Regular cardiac myocyte (primary cell): ENCODE measurements at places on chromosomes 13 and 19. TPM values are rescaled to one million over a fixed set of nuclear protein-coding genes. Genes with fewer than 3 reads are reported as not detected.

CD33 gene
- total RNA-seq = not detected in 2 replicates

IGFL1 gene
- not detected in 2 replicates for total RNA-seq

KANK2 gene
- total RNA-seq = 171 and 274 TPM in 2 replicates

CLIP3 gene
- total RNA-seq = 2.5 and 5.4 TPM in 2 replicates

ZSCAN4 gene
- not detected in 2 replicates for total RNA-seq

ALKBH7 gene
- 47.7 and 58.6 TPM in 2 replicates for total RNA-seq

RNF225 gene
- 0.38 TPM in 1 of 2 replicates, not detected in the other for total RNA-seq

SPIB gene
- total RNA-seq = not detected in 2 replicates

CLEC17A gene
- total RNA-seq = under 0.01 TPM in 2 replicates

VSTM1 gene
- total RNA-seq = not detected in 2 replicates

PGLYRP1 gene
- not detected in 2 replicates for total RNA-seq

MYO16 gene
- total RNA-seq = 0.28 TPM in 1 of 2 replicates, not detected in the other

SERTAD1 gene
- 23.4 and 47.7 TPM in 2 replicates for total RNA-seq

KLF1 gene
- not detected in 2 replicates for total RNA-seq

CIRBP gene
- 199 and 207 TPM in 2 replicates for total RNA-seq

CGB1 gene
- total RNA-seq = 0.28 TPM in 1 of 2 replicates, not detected in the other

LRRC8E gene
- total RNA-seq = 2.3 and 2.8 TPM in 2 replicates

LYPD3 gene
- total RNA-seq = under 0.01 and 0.28 TPM in 2 replicates

ZNF223 gene
- 4.2 and 5.4 TPM in 2 replicates for total RNA-seq

LPAR6 gene
- total RNA-seq = 6.5 and 9.6 TPM in 2 replicates

ZNF548 gene
- total RNA-seq = 17.3 and 38.6 TPM in 2 replicates

TNFSF13B gene
- total RNA-seq = 2.3 and 6.2 TPM in 2 replicates

PSG2 gene
- 0.19 and 0.56 TPM in 2 replicates for total RNA-seq

IL12RB1 gene
- 0.19 and 0.28 TPM in 2 replicates for total RNA-seq

FSD1 gene
- 4.5 and 12.8 TPM in 2 replicates for total RNA-seq

S1PR5 gene
- total RNA-seq = 1.4 and 4.6 TPM in 2 replicates

PSG3 gene
- not detected in 2 replicates for total RNA-seq

KMT2B gene
- 2.5 and 3.3 TPM in 2 replicates for total RNA-seq

MYBPC2 gene
- total RNA-seq = not detected in 2 replicates

SIGLECL1 gene
- not detected in 2 replicates for total RNA-seq

ZNF765 gene
- total RNA-seq = 14.6 and 16.6 TPM in 2 replicates

MCF2L gene
- 0.19 and 0.28 TPM in 2 replicates for total RNA-seq

NECTIN2 gene
- 60.9 and 65.0 TPM in 2 replicates for total RNA-seq

SPC24 gene
- total RNA-seq = 9.6 and 104 TPM in 2 replicates

SHISA7 gene
- not detected in 2 replicates for total RNA-seq

CABP5 gene
- not detected in 2 replicates for total RNA-seq

XAB2 gene
- total RNA-seq = 14.9 and 30.3 TPM in 2 replicates

KCNRG gene
- total RNA-seq = 2.9 and 3.7 TPM in 2 replicates

PEAK3 gene
- total RNA-seq = not detected in 2 replicates

ARHGAP45 gene
- 1.7 and 2.0 TPM in 2 replicates for total RNA-seq

PRR36 gene
- under 0.01 TPM in 1 of 2 replicates, not detected in the other for total RNA-seq

IGSF23 gene
- total RNA-seq = 0.19 and 0.28 TPM in 2 replicates

PALM gene
- total RNA-seq = 3.8 and 13.8 TPM in 2 replicates

MEIS3 gene
- total RNA-seq = 24.3 and 56.7 TPM in 2 replicates

CADM4 gene
- total RNA-seq = 4.2 and 6.8 TPM in 2 replicates

SOX1 gene
- not detected in 2 replicates for total RNA-seq

LIPE gene
- 1.4 and 4.2 TPM in 2 replicates for total RNA-seq

MAST1 gene
- 3.4 TPM in 1 of 2 replicates, not detected in the other for total RNA-seq

MUC16 gene
- total RNA-seq = under 0.01 TPM in 1 of 2 replicates, not detected in the other

SOHLH2 gene
- 0.28 TPM in 1 of 2 replicates, not detected in the other for total RNA-seq

BRME1 gene
- total RNA-seq = 1.2 and 1.4 TPM in 2 replicates

CPT1C gene
- total RNA-seq = 13.0 and 15.5 TPM in 2 replicates

DENND1C gene
- not detected in 2 replicates for total RNA-seq

NMRK2 gene
- not detected in 2 replicates for total RNA-seq
